ENCODE measurements at places on chromosomes 1 and 21.

- DNase-seq, result no peak
Measured at GRCh38 chr1:182877842-182878241, 38.7 kb downstream of the DHX9 start.

GRCh38 chr1:181095763-181096184 lies 7.3 kb downstream of the IER5 start:
- DNase-seq, result no peak

DNA sequence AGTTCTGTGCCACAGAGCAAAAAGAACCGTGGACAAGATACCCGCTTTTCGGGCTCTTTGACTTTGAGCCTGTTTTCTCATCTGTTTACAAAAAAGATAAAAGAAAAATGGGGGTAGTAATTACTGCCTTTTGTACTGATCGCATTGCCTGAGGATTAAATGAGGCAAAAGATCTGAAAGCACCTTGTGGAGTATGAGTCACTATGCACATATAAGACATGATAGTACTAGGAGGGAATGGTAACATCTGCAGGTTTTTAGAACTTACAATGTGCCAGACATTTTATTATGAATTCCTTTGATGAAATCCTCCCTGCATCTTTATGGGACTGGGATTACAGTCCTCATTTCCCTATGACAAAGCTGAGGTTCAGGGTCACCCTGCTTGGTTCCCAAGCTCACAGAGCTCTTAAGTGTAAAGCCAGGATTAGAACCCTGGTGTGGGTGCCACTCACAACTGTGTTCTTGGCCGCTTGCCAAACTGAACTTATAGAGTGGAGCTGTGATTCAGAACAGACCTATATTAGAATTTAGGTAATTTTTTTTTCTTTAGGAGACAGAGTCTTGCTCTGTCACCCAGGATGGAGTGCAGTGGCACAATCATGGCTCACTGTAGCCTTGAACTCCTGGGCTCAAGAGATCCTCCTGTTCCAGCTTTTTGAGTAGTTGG lies 1.8 kb downstream of the DISC1 start:
- DNase-seq, result no peak

DNA sequence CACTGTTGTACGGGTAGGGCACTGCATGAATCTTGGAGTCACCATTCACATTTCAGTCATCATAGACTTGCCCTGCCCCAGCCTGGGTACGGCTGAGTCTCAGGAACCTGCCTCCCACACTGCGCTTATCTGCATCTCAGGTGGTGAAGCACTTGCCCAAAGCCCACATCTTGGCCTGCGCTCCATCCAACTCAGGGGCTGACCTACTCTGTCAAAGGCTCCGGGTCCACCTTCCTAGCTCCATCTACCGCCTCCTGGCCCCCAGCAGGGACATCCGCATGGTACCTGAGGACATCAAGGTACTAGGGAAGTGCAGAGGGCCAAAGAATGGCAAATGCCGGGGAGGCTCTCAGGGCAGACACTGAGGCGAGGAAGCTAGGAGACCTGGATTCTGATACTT lies 11.7 kb downstream of the RHOC start:
- no peak for DNase-seq

- DNase-seq, result no peak
Measured at GRCh38 chr1:89847191-89847729, 26.4 kb downstream of the LRRC8D start.

DNA sequence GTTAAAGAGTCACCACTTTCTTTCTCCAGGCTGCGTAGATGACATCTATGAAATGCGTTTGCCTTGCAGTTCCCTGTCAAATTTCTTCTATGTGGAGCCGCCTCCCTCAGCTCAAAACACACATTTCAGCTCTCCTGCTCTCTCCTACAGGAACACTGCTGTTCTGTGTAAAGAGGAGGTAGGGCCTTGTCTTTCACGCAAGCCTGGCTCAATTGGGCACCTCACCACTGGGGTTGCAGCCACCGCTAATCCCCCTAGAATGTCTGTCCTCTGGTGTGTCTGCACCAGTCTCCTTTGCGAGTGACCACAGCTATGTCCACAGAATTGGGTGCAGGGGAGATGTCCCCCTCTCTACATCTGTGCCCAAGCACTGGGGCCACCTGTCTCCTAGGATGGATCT lies 31.8 kb upstream of the CFHR4 start:
- DNase-seq, result no peak

GRCh38 chr1:9481048-9481447 lies 58.2 kb upstream of the SLC25A33 start:
- DNase-seq, result peak; percentile 75

DNA sequence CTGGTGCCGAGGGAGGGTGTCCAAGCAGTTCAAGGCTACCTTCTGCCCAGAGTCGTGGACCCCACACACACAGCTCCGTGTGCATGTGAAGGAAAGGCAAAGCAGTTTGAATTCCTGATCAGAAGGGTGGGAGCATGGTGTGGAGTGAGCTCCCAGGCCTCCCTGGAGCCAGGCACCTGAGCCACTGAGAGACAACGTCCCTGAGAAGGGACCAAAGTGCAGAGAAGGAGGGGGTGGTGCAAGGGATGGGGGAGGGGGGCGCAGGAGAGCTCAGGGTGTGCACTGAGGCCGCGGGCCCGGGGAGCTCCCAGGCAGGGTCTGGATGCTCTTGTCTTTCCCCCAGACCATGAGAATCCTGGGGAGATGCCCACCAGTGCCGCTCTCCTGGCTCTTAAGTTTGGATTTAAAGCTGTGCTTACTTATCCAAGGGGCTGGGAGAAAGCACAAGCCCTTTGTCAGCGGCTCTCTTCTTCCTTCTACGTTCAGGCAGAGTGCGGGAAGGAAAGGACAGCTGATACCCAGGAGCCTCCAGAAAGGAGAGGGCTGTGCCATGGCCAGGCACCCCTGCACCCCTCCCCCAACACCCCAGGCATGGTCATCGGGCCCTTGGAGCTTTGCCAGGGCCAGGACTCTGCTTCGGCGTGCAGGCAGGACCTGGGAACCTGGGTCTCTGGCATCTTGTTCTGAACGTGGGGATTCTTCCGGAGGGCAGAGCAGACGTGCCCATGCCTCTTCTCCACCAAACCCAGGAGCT lies 24.1 kb downstream of the ACTA1 start:
- DNase-seq, result no peak

GRCh38 chr1:176211396-176212165 lies 4.5 kb upstream of the COP1 start:
- no peak for DNase-seq

GRCh38 chr1:2459757-2460156 lies 16.3 kb upstream of the PLCH2 start:
- DNase-seq, result no peak

DNA sequence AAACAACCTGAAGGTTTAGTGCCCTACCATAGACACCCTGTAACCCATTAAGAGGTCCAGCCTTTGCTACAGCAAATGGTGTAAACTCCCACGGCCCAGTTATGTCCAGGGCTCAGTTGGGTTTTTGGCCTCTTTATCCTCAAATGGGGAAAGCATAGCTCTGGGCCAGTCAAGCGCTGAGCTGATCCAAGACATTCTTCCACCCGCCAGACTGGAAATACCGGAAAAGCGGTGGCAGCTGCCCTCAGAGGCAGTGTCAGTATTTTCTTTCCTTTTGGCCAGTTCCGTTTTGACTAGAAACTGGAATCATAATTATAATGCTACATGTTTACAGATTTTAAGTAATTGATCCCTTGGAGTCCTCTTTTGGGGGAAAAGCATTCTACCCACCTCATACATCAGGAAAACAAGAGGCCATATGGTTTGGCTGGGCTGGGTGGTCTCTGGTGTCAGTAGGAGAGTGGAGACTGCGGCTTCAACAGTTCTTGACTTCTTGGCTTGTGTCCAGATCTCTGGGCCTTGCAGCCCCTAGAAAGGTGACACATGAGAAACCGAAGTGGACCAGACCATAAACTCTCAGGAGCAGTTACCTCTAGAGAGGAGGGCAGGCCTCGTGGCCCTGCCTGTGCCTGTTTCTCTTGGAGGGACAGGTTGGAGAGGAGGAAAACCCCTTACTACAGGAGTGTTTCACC lies 30.2 kb upstream of the CLDN14 start:
- DNase-seq, result peak; percentile 38

DNA sequence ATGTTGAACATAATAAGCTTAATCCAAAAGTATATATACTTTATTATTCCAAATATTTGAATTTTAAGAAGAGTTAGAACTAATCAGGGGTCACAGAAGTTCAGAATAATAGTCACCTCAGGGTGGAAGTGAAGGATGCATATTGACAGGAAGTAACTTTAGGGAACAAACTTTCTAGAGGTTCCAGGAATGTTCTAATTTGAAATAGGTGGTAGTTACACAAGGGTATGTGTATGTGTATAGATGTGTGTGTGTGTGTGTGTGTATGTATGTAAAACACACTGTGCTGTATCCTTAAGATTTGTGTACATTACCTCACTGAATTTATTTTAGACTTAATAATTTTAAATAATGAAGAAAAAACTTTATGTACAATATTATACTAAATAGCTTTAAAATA lies 110.4 kb downstream of the ACBD6 start:
- DNase-seq, result no peak

DNA sequence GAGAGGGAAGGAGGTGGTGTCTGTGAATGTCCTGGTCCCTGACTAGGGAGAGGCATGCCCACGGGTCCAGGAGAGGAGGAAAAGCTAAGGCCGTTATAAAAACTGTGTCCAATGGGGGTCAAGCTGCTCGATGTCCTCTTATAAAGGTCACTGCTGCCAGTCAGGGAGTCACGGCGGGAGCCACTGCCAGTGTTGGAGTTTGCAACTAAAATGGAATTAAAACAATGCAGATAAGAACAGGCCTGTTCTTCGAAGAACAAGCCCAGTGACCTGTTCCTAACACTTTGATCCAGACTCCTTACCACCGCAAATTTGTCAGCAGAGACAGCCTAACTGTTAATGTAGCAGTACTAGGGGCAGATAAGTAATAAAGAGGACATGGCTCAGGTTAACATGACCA lies 56.1 kb upstream of the SDC3 start:
- no peak for DNase-seq

GRCh38 chr1:18108299-18109057 lies 880 bp downstream of the IGSF21 start:
- no peak for DNase-seq

GRCh38 chr1:29542548-29542947 lies 306.2 kb downstream of the PTPRU start:
- DNase-seq, result no peak

DNA sequence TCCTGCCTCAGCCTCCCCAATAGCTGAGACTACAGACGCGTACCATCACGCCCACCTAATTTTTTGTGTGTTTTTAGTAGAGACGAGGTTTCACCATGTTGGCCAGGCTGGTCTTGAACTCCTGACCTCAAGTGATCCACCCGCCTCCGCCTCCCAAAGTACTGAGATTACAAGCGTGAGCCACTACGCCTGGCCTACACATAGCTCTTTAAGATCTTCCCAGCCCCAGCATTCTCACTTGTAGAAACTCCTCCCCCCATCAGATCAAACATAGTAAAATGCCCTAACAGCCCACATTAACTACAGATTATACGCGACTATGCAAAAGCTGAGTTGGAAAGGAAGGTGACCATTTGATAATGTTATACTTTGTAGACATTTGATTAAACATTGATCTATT lies 634.8 kb downstream of the MATN1 start:
- DNase-seq, result no peak

GRCh38 chr1:101139821-101140718 lies 96.7 kb upstream of the S1PR1 start:
- DNase-seq, result no peak

- DNase-seq, result no peak
Measured at GRCh38 chr1:186330758-186331157, 44.3 kb downstream of the TPR start.

DNA sequence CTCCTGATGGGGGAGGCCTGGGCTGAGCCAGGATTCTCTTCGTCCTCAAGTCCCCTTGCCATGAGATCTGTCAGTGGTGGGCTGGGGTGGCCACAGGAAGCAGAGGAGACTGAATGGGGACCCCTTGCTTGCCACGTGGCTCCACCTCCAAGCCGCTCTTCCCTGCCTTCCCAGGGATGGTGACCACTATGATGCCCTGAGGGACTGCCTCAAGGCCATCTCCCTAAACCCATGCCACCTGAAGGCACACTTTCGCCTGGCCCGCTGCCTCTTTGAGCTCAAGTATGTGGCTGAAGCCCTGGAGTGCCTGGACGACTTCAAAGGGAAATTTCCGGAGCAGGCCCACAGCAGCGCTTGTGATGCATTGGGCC lies 20.9 kb upstream of the TMEM222 start:
- no peak for DNase-seq

GRCh38 chr1:220839474-220839873 lies 39.8 kb upstream of the HLX start:
- no peak for DNase-seq

DNA sequence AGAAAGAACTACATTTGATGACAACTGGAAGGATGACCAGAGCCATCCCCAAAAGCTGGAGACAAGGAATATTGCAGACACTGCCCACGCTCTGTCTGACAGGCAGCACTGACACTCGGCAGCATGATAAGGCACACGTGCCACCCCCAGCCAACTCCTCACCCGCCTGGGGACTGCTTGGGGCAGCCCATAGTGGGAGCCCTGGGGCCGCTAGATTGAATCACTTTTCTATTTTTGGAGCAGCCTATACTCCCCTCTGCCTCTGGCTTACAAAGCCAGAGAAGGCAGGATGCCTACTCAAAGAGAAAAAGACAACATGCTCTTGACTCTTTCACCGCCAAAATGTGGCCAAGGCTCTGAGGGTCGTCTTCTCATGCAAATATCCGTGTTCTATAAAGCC lies 1.3 kb downstream of the SMG5 start:
- no peak for DNase-seq

DNA sequence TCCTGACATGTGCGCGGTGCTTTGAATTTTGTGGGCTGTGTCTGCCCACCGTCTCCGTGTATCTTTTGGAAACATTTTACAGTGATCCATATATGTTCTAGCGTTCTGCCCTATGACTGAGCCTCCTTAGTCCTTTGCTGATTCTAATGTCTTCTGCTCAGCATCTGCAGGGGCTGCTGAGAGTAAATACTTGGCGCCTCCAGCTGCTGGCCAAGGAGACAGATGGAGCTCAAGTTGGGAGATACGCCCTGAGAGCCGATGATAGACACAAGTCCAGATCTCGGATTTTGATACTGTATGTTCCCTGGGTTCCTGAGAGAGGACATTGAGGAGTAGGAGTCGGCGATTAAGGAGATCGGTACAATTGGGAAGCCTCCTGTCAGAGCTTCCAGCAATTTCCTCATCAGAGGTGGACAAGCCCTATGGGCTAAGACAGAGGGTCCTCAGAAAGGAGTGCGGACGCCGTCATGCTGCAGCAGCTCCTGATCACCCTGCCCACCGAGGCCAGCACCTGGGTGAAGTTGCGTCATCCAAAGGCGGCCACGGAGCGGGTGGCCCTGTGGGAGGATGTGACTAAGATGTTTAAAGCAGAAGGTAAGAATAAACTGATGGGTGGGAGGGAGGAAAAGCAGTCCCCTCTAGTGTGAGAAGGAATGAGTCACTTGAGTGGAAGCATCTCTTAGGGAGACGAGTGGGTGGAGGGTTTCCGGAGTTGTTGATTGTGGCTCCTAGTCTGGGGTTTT lies 390 bp downstream of the ZFP69B start:
- DNase-seq, result peak; percentile 54
